Activated naive CD4-positive, alpha-beta T cell treated with anti-CD3 and anti-CD28 coated beads for 36 hours (primary cell): ENCODE measurements at places on chromosomes 5 and 9. TPM values are rescaled to one million over a fixed set of nuclear protein-coding genes. Genes with fewer than 3 reads are reported as not detected.

Gene TNC
- 0.05 TPM for total RNA-seq

Gene PLCXD3
- total RNA-seq = not detected

GRCh38 chr5:179187229-179187678 is 127.1 kb downstream of the ZNF354C start:
- H3K27me3 ChIP-seq = peaks cover 15% of the 10 kb centered on the region
- no peaks in the 10 kb centered on the region for H3K4me1 ChIP-seq
- no peaks in the 10 kb centered on the region for H3K36me3 ChIP-seq
- H3K27ac ChIP-seq = no peak overlapping the region
- no peak overlapping the region for H3K4me3 ChIP-seq

- H3K4me3 ChIP-seq = no peak overlapping the region
- H3K36me3 ChIP-seq = no peaks in the 10 kb centered on the region
- no peak for DNase-seq
- peaks cover 10% of the 10 kb centered on the region for H3K4me1 ChIP-seq
Measured at GRCh38 chr5:57032151-57032551, 80.2 kb upstream of the MIER3 start.

DNA sequence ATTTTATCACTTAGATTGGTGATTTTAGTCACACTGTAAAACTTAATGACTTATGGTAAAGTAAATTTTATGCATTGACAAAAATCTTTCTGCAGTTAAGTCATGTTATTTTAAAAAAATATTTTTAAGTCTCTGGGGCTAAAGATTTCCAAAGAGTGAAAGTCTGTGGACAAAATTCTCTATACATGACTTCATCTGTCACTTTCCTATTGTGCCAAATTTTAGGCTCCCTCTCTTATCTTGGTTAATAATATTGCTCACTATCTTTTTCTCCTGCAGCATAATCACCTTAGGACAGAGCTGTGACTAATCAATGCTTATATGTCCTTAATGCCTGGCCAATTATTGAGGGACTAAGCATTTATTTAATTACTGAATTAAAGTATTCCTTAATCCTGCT is 15.2 kb downstream of the LURAP1L start:
- H3K4me1 ChIP-seq = no peaks in the 10 kb centered on the region
- H3K27ac ChIP-seq = no peak overlapping the region
- no peak overlapping the region for H3K4me3 ChIP-seq
- no peak for DNase-seq

- no peaks in the 10 kb centered on the region for H3K36me3 ChIP-seq
- H3K4me3 ChIP-seq = no peak overlapping the region
- no peak overlapping the region for H3K27ac ChIP-seq
- peaks cover 6% of the 10 kb centered on the region for H3K27me3 ChIP-seq
Measured at GRCh38 chr9:134886413-134886913, 5.9 kb downstream of the FCN2 start.

DNA sequence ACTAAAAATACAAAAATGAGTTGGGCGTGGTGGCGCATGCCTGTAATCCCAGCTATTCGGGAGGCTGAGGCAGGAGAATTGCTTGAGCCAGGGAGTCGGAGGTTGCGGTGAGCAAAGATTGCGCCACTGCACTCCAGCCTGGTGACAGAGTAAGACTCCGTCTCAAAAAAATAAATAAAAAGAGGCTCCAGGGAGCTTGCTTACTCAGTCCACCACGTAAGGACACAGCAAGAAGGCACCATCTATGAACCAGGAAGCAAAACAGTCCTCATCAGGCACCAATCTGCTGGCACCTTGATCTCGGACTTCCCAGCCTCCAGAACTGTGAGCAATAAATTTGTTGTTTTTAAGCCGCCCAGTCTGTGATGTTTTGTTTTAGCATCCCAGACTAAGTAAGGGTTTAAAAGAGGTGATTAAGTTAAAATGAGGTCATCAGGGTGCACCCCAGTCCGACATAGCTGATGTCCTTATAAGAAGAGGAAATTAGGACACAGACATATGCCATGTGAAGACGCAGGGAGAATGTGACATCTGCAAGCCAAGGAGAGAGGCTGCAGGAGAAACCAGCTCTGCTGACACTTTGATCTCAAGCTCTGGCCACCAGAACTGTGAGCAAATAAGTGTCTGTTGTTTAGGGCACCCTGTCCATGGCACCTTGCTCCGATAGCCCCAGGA is 45.9 kb downstream of the C9orf50 start:
- DNase-seq = no peak
- H3K27me3 ChIP-seq = peaks cover 2% of the 10 kb centered on the region
- H3K4me1 ChIP-seq = peaks cover 17% of the 10 kb centered on the region
- H3K36me3 ChIP-seq = no peaks in the 10 kb centered on the region
